ENCODE measurements at places on chromosomes 3 and 15. TPM values are rescaled to one million over a fixed set of nuclear protein-coding genes. Genes with fewer than 3 reads are reported as not detected.

GRCh38 chr3:183315739-183316138, 62.7 kb downstream of the B3GNT5 start:
- H3K36me3 ChIP-seq, result no peaks in the 10 kb centered on the region
- H3K4me1 ChIP-seq, result no peaks in the 10 kb centered on the region
- H3K27ac ChIP-seq, result no peak overlapping the region

The FBXW12 gene
- not detected for total RNA-seq

The NECTIN3 gene
- total RNA-seq, result 7.6 TPM

DNA sequence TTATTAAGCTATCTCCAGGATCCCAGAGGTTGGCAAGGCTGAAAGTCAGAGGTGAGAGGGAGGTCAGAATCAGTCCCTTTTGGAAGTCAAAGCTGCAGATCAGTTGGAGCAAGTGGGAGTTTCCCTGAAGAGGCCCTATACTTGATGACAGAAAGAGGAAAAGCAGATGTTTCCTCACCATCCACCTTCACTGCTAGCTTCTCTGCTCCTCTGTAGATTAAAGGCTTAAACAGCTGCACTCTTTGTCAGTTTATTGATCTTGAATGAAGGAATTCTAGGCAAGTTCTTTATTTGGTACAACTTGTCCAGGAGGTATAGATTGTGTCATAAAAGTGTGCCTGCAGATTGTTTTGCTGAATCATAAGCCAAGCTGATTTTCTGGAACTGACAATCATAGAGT, 408.2 kb upstream of the TGFBR2 start:
- peaks cover 27% of the 10 kb centered on the region for H3K4me1 ChIP-seq
- no peak overlapping the region for H3K4me3 ChIP-seq
- H3K27ac ChIP-seq, result peak overlapping the region; percentile 55
- no peaks in the 10 kb centered on the region for H3K36me3 ChIP-seq

The HTD2 gene
- total RNA-seq, result 13.0 TPM

The BCL6 gene
- total RNA-seq, result 47.7 TPM

GRCh38 chr3:28841441-28841840, 439.4 kb upstream of the RBMS3 start:
- no peaks in the 10 kb centered on the region for H3K36me3 ChIP-seq
- no peak overlapping the region for H3K27ac ChIP-seq
- DNase-seq, result no peak
- H3K27me3 ChIP-seq, result no peaks in the 10 kb centered on the region
- no peaks in the 10 kb centered on the region for H3K4me1 ChIP-seq
- no peak overlapping the region for H3K4me3 ChIP-seq

DNA sequence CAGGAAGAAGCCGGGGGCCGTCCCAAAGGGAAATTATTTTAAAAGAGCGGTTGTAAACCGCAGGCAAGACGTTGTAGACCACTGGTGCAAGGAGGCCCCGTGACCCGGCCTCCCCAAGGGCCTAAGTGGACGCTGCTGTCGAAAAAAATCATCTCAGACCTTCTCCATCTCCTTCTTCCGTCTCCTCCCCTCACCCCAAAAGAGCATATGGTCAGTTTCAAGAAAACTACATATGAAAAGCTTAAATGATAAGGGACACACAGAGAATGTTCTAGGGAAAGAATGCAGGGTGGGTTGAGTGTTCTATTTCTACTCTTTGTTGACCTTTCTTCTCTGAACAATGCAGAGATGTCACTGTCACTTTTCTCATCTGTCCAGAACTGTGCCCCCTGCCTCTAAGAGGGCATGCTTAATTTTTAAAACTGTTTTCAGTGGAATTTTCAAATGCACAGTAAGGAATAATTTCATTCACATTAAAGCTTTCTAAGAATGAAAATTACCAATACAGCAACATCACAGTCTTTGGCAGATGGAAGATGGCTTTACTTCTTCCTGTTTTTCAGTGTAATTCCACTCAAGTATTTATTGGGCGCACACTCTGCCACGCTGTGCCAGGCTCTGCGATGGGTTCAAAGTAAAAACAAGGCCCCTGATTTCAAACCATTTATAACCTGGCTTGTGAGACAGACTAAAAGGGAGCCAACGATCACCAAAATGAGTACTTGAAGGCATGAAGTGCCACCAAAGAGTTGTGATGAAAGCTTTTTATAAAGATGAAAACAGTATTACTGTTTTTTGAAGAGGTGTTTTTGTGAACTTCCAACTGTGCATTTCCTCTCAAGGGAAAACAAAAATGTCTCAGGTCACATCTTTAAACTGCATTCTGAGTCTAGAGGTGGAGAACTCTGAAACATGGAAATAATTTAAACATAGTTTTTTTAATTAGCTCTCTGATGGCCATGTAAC, 891 bp upstream of the TOP2B start:
- H3K36me3 ChIP-seq, result no peaks in the 10 kb centered on the region
- no peaks in the 10 kb centered on the region for H3K27me3 ChIP-seq
- peak overlapping the region; percentile 98 for H3K27ac ChIP-seq
- no peak for DNase-seq
- peaks cover 47% of the 10 kb centered on the region for H3K4me1 ChIP-seq

DNA sequence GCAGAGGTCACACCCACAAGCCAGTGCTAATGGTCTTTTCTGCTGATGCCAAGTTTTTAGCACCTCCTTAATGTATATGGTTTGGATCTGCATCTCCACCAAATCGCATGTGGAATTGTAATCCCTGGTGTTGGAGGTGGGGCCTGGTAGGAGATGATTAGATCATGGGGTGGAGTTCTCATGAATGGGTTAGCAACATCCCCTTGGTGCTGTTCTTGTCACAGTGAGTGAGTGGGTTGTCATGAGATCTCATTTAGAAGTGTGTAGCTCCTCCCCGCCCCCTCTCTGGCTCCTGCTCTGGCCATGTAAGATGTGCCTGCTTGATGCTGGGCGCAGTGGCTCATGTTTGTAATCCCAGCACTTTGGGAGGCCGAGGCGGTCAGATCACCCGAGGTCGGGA, 37.3 kb upstream of the KLHL6 start:
- no peaks in the 10 kb centered on the region for H3K4me1 ChIP-seq
- H3K27me3 ChIP-seq, result no peaks in the 10 kb centered on the region
- no peak overlapping the region for H3K27ac ChIP-seq
- H3K4me3 ChIP-seq, result no peak overlapping the region
- no peaks in the 10 kb centered on the region for H3K36me3 ChIP-seq

DNA sequence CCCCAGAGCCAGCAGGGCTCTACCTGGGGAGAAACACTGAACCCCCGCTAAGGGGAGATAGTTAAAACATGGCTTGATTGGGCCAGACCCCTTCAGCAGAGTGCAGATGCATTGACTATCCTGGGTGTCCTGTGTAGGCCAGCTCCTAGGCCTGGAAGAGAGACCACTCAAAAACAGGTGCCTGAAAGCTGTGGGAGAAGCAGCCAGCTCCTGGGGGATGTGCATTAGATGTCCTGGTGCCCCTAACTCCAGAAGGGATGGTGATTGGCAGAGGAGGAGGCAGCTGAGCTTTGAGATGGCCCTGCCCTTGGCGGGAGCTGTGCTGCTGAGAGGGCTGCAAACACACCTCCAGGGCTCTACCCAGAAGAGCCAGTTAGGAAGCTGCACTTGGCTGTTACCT, 89.3 kb upstream of the PLXNA1 start:
- no peak overlapping the region for H3K4me3 ChIP-seq
- no peak overlapping the region for H3K27ac ChIP-seq
- H3K36me3 ChIP-seq, result peaks cover 2% of the 10 kb centered on the region
- H3K4me1 ChIP-seq, result peaks cover 29% of the 10 kb centered on the region

- no peaks in the 10 kb centered on the region for H3K27me3 ChIP-seq
- no peaks in the 10 kb centered on the region for H3K36me3 ChIP-seq
- peaks cover 26% of the 10 kb centered on the region for H3K4me1 ChIP-seq
- peak; percentile 57 for DNase-seq
Measured at GRCh38 chr3:16247282-16248061, 17.3 kb downstream of the DPH3 start.

The GP9 gene
- not detected for total RNA-seq

DNA sequence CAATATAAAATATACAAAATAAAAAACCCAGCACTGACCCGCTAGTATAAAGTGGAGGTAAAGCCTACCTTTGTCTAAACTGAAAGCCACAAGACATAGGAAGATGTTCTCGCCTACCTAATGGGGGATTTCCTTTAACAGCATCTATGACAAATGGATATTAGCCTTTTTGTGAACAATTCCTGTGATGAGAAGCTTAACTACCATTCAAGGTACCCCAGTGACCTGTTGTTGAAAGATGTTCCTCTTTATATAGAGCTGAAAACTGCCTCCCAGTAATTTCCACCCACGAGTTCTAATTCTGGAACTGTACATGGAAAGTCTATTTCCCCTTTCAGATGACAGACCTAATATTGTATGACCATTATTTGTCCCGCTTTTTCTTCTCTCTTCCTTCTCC, 109.8 kb upstream of the RASGRP1 start:
- DNase-seq, result no peak
- no peak overlapping the region for H3K27ac ChIP-seq
- peaks cover 9% of the 10 kb centered on the region for H3K27me3 ChIP-seq
- H3K4me1 ChIP-seq, result no peaks in the 10 kb centered on the region
- H3K4me3 ChIP-seq, result no peak overlapping the region
- H3K36me3 ChIP-seq, result no peaks in the 10 kb centered on the region

The PLA1A gene
- total RNA-seq, result 2.8 TPM

GRCh38 chr3:120469882-120470301, 19.1 kb upstream of the FSTL1 start:
- peak overlapping the region; percentile 74 for H3K27ac ChIP-seq
- H3K36me3 ChIP-seq, result no peaks in the 10 kb centered on the region
- H3K4me1 ChIP-seq, result peaks cover 26% of the 10 kb centered on the region

GRCh38 chr15:53384417-53384816, 375.0 kb downstream of the WDR72 start:
- H3K4me3 ChIP-seq, result no peak overlapping the region
- no peaks in the 10 kb centered on the region for H3K27me3 ChIP-seq
- no peak for DNase-seq
- no peaks in the 10 kb centered on the region for H3K4me1 ChIP-seq
- H3K36me3 ChIP-seq, result no peaks in the 10 kb centered on the region

- H3K4me3 ChIP-seq, result no peak overlapping the region
- no peaks in the 10 kb centered on the region for H3K36me3 ChIP-seq
- no peak for DNase-seq
Measured at GRCh38 chr3:194837457-194838127, 151.9 kb downstream of the FAM43A start.

GRCh38 chr3:38190481-38190881, 25.1 kb downstream of the OXSR1 start:
- no peaks in the 10 kb centered on the region for H3K27me3 ChIP-seq
- H3K4me1 ChIP-seq, result peaks cover 9% of the 10 kb centered on the region
- H3K4me3 ChIP-seq, result no peak overlapping the region
- no peak for DNase-seq

DNA sequence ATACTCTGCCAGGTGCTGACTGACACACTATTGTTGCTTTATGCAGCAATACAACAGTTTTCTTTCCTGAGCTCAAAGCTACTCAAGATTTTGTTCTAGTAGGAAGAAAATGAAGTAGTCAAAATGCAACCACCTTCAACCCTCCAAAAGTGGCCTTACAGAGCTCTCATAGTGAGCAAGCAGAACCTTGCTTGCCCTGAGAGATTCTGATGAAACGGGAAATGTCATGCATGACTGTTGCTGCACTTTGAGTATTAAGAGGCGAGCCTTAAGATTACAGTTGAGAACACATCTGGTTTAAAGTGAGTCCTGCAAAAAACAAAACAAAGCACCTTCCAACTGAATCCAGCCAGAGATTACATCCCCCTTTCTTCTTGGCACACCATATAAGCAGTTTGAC, 29.7 kb downstream of the MINDY4B start:
- peaks cover 42% of the 10 kb centered on the region for H3K4me1 ChIP-seq
- no peaks in the 10 kb centered on the region for H3K27me3 ChIP-seq
- DNase-seq, result no peak
- H3K4me3 ChIP-seq, result no peak overlapping the region
- H3K36me3 ChIP-seq, result no peaks in the 10 kb centered on the region

DNA sequence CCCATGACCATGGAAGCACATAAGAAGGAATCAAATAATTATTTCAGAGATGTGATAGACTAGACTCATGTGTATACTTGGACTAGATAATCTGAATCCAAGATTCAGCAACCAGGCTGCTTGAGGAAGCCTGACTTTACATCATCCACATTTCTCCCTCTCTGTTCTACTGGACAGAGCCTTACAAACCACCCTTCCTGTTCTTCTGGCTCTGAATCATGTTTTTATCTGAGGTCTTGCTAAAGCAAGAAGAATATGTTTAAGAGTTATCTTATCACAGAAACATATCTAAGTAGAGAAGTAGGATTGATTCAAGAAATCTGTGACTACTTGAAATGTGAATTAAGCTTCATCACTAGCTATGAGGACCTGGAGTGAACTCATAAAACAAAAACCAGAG, 71.1 kb upstream of the SLC24A5 start:
- no peaks in the 10 kb centered on the region for H3K4me1 ChIP-seq
- H3K27me3 ChIP-seq, result no peaks in the 10 kb centered on the region
- no peak overlapping the region for H3K27ac ChIP-seq
- no peak overlapping the region for H3K4me3 ChIP-seq
- DNase-seq, result no peak

DNA sequence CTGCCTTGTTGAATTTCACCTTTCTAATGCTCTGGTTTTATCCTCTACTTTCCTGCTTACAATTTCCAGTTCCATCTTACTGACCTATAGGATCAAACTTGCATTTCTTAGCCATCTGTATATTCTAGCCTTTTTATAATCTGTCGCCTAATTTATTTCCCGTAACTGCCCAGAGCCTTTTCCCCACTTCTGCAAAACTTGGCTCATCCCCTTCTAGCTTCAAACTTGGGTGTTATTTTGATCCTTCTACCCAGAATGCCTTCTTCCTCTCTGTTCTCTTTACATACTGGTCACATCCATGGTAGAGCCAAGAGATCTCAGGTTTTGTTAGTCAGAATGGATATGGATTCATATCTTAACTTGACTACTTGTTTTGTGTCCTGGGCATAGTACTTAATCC, 2.6 kb downstream of the SACM1L start:
- H3K27ac ChIP-seq, result no peak overlapping the region
- H3K4me1 ChIP-seq, result peaks cover 77% of the 10 kb centered on the region
- H3K27me3 ChIP-seq, result no peaks in the 10 kb centered on the region
- H3K36me3 ChIP-seq, result peaks cover 13% of the 10 kb centered on the region
- H3K4me3 ChIP-seq, result no peak overlapping the region
- DNase-seq, result no peak

DNA sequence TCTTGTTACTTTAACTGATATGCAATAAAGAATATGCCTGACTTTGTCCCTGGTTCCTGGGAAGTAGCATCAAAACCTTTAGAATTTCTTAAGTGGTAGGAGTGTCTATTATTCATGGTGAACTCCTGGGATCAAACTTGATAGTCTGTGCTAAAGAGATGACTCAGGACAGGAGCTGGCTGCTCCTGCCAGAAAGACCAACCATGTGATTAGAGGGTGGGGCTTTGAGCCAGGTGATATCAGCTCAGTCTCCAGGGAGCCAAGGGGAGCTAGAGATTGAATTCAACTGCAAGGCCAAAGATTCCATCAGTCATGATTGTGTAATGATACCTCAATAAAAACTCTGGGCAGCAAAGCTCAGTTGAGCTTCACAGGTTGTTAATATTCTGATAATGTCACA, 20.6 kb upstream of the TMC3 start:
- no peak overlapping the region for H3K27ac ChIP-seq
- no peaks in the 10 kb centered on the region for H3K27me3 ChIP-seq
- no peaks in the 10 kb centered on the region for H3K36me3 ChIP-seq
- no peaks in the 10 kb centered on the region for H3K4me1 ChIP-seq
- DNase-seq, result no peak

The TRIM59 gene
- total RNA-seq, result 0.77 TPM

Data from left ventricle myocardium inferior (tissue), 1 donor.